ENCODE measurements at places on chromosomes 7 and 10.

- DNase-seq, result no peak
These were observed 8.1 kb downstream of the PGAM1 start for GRCh38 chr10:97434055-97434454.

GRCh38 chr7:81956520-81956919 is 186.7 kb upstream of the HGF start:
- DNase-seq, result peak; percentile 24

DNA sequence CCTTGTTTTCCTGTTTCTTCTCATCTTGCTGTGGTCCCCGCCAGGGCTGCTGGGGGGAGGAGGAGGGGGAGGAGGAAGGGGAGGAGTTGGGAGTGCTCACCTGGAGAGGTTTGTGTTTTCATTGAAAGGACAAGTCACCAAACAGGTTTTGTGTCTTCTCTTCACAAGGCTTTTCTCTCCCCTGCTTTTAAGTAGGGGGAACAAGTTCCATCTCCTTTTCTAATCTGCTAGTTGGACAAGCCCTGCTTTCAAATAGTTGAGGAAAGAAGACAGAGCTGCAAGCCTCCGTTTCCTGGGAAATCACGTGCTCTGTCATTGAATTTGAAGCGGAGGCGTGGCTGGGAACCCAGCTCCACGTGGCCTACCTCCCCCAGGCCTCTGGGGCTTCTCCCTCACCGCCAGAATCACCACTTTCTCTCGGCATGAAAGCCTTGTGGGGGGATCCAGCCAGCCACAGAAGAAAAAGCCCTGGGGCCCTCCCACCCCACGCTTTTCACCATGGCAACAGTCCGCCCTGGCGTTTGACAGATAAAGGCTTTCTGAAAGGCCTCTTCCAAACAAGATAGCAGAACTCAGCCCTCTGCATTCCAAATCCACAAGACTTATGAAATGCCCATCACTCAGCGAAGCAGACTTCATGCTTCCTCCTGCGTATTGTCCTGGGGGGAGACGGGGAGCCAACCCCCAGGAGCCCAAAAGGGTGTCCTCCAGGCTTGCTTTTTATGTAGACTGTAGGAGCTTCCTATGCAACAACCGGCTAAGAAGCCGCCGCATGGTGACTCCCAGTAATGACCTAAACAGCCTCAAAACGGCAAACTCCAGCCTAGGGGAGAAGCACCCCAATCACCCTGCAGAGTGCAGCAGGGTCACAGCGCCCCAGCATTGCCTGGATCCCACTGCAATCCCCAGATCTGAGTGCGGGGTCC is 51.7 kb downstream of the PROSER2 start:
- DNase-seq, result no peak

DNA sequence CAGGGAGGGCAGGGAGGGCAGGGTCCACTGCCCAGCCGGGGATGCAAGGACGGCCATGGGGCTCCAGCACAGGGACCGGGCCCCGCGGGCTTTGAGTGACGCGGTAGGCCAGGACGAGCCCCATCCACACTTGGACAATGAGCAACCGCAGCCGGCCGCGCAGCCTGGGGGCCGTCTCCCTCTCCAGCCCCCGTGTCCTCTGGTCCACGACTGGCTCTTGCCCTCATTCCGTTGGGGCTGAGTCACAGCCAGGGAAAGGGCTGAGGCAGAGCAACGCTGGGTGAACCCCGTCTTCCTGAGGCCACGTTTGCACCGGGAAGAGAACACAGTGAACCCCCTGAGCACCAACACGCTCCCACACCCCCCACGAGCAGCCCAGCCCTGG is 23.7 kb downstream of the SHH start:
- no peak for DNase-seq

DNA sequence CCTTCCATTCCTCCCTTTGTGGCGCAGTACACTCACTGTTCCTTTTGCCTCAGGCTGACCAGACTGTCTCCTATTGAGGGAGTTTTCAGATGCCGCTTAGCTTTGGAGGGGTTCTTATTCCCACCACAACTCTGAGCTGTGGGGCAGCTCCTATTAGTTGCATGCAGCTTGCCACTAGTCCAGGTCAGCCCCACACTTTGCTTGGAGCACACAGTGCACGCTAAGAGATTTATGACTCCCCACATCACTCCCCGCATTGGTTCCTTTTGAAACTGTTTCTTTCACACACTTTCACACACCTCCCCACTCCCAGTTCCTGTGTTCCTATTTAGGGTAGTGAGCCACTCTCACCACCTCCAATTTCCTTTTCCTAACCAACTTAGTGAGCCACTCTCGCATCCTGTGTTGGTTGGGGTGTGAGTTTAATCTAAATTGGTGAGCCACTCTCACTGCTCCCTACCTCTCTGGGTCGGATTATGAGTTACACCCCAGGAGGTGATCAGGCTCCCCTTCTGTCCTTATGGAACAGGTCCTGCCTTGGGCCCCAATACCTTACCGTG is 10.4 kb upstream of the ZNF485 start:
- no peak for DNase-seq

- no peak for DNase-seq
These were observed 45.8 kb downstream of the THSD7A start for GRCh38 chr7:11786186-11786585.

- DNase-seq, result no peak
These were observed 84.2 kb downstream of the ANK3 start for GRCh38 chr10:60305380-60305892.

- no peak for DNase-seq
These were observed 6.0 kb upstream of the DAGLB start for GRCh38 chr7:6453734-6454133.

- no peak for DNase-seq
These were observed 107.2 kb upstream of the STEAP1B start for GRCh38 chr7:22607180-22607579.

GRCh38 chr7:14144538-14144937 is 155.1 kb upstream of the ETV1 start:
- no peak for DNase-seq

- DNase-seq, result no peak
These were observed 18.1 kb downstream of the RAPGEF5 start for GRCh38 chr7:22338877-22339276.

DNA sequence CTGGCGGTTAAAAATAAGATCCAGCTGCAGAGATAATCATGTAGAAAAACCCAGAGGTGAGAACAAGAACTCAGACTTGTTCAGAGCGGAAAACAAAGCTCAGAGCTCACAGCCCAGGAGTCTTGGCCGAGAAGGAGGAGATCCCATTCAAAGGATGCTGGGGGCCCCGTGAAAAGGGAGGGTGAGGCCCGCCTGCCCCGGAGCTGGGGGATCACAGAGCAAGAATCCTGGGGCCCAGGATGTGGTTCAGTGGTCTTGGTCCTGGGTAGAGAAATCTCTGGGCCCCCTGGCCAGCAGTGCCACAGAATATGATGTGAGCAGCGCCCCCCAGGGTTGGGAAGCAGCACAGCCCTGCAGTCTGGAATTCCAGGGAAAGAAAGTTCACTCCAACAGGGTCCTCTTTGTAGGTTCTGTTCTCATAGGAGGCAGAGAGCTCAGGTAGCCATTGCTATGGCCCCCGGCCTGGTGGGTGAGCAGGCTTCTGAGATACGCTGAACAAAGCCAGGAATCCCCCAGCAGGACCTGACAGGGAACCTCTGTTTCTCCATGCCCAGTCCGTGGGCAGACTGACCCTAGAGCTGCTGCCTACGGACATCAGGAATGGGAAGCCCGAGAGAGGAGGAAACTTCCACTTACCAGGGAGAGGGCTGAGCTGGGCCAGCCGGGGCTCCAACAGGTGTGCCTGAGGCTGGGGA is 77.7 kb upstream of the GNA12 start:
- no peak for DNase-seq

- DNase-seq, result peak; percentile 33
These were observed 26.9 kb downstream of the ASAH2 start for GRCh38 chr10:50224330-50224952.

Measured in G401 (cell line).